Activated CD4-positive, alpha-beta memory T cell treated with anti-CD3 and anti-CD28 coated beads, Interleukin-2, amount 10 ng/mL, durations not matched to agents 7 days and 5 days (primary cell): ENCODE measurements at places on chromosomes 1 and 21. TPM values are rescaled to one million over a fixed set of nuclear protein-coding genes. Genes with fewer than 3 reads are reported as not detected.

DNA sequence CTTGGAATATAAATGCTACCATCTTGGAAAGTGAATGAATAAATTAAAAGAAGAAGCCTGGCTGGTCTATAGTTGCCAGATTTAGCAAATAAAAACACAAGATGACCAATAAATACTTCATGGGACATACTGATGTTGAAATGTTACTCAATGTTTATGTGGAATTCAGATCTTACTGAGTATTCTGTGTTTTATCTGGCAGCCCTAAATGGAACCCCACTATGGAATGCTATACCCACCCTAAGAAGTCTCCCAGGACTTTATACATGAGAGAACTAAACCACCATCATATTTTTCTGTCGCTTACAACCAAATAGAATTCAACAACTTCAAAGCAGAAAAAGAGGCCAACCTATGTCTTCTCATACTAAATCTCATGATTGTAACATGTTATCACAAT, 177.6 kb upstream of the HMCN1 start:
- no peak for DNase-seq

The MEGF6 gene
- total RNA-seq = 15.6 TPM

- DNase-seq = no peak
Measured at GRCh38 chr1:245091818-245092637, 62.8 kb upstream of the KIF26B start.

The PDZK1 gene
- total RNA-seq = not detected
